ENCODE measurements at places on chromosomes 3 and 15. TPM values are rescaled to one million over a fixed set of nuclear protein-coding genes. Genes with fewer than 3 reads are reported as not detected.
A peak's percentile ranks its signal among the peaks of the same experiment; 100 is the strongest.

DNA sequence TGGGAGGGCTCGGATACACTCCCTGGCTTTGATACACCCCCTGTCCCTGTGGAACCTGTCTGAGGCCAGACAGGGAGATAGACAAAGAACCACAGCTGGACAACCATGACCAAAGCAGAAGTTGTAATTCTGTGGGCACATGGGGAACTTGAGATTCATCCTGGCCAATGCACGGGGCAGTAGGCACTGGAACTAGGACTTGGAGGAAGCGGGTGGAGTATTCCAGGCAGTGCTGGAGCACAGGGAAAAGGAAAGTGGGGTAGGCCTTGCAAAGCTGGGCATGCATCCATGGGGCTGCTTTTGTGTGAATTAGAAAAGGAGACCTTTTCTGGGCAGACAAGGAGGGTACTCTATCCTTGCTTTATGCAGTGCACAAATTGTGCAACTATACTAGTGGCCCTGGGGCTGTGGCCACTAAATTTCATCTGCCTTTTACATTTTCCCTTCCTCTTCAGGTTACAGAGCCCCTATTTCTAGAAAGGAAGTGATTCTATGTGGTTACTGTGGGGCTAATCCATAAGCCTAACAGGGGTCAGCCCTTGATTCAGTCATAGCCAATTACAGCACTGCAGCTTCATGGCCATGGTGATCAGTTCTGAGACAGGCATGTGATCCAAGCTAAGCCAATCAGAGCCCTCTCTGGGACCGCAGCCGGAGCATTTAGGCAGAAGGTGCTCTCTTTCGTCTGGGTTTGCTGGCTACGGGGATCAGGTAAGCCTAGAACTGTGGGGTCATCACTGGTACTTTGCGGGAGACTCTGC is 21.0 kb downstream of the CRABP1 start:
- DNase-seq, result no peak

Gene PTX3
- total RNA-seq, result 0.31 TPM

GRCh38 chr15:99509686-99510461 is 55.9 kb upstream of the MEF2A start:
- no peak for DNase-seq

DNA sequence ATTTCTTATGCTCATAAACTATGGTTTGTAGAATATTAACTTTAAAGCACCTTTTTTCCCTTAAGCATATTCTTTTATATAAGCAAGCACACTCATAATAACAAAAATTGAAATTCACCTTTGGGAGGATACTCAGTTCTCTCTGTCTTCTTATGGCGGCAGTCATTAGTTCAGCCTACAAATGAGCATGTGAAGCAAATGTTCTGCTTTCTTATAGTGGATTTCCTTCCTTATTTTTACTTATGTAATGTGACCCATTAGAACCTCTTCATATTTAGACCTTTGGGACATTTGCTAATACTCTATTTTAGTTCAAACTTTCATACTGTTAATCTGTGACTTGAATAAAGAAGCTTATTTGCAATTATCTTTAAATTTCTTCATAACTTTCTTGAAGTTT is at the start of gene P2RY13:
P2RY13 (minus strand) TSS at position 187 of the 400 bp plus-strand sequence; CDS start at position 166, 21 bp downstream.
- no peak for DNase-seq

GRCh38 chr3:196639483-196640296 is at the start of gene NRROS:
Gene NRROS, plus strand, starts transcription at chr3:196639694. Its CDS starts 14,846 bp downstream, at chr3:196654540.
- DNase-seq, result peak; percentile 22

Gene GPR156
- not detected for total RNA-seq

DNA sequence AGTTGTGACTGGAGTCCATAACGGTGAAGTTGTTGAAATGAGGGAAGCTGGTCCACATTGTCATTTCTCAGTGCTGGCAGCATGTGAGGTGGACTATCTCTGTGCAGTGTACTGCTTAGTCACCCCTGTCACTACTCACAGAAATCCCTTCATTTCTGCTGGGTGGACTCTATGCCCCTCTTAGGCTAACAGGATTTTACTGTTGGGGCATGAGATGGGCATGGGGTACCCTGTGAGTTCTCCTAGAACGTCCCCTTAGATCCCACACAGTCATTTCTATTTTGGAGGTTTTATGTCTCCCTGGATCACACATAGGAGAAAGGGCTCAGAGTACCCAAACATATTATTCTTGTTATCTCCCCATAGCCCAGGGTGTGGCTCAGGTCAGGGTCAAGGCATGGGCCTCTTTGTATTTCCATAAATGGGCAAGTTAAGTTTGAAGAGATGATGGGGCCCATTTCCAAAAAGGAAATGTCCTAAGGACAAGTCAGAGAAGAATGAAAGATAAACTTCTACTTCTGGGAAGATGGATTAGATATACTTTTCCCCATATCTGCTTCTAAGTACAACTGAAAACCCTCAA is 15.2 kb downstream of the P2RY1 start:
- DNase-seq, result no peak

Gene LEKR1
- 3.0 TPM for total RNA-seq

- DNase-seq, result no peak
These were observed 11.2 kb downstream of the CDCP1 start for GRCh38 chr3:45134758-45135521.

Gene GNAT1
- total RNA-seq, result not detected
